ENCODE measurements at places on chromosomes 7 and 10. TPM values are rescaled to one million over a fixed set of nuclear protein-coding genes. Genes with fewer than 3 reads are reported as not detected.

DNA sequence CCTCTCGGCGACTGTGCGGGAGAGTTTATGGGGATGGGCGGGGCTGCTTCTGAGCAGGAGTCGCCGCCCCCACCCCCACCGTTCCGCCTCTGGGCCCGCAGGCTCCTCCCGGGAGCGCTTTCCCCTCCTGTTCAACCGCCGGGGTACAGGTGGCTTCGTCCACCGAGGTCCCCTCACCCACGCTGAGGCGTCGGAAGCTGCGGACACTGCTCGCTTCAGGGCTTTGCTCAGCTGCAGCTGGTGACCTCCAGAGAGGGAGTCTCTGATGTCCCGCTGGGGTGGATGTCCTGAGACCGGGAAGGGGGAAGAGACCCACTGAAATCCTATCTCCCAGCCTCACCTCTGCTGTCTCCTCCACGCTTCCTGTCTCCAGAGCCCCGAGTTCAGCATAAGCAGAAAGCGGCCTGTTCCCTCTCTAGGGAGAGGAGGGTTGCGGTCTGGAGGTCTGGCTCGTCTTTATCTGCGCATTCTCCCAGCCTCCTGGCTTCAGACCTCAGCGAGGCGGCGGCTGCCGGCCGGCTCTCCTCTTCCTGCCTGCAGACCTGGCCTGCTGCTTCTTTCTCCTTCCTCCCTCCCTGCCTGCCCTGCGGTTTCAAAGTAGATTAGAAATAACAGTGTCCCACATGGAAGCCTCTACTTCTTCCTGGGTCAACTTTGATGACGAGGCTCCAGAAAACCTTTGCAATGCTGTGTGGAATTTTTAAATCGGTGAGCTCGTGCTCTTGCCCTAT, 1.8 kb downstream of the CYP2E1 start:
- DNase-seq, result no peak
- no peak overlapping the region for H3K27ac ChIP-seq
- peaks cover 24% of the 10 kb centered on the region for H3K27me3 ChIP-seq

DNA sequence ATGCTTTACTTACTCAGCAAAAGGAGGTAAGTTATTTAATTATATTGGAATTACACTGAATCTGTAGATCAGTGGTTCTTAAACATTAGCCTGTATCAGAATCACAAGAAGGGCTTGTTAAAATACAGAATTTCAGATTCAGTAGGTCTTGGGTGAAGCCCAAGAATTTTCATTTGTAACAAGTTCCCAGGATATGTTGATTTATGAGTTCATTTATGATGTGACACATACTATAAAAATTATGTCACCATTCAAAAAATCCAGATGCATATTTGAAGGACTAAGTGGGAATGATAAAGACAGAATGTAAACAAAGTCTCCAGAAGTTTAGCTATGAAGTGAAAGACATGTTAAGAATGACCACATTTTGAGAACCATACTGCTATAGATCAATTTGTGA, 52.3 kb downstream of the HECTD2 start:
- no peak overlapping the region for H3K4me3 ChIP-seq
- H3K27ac ChIP-seq, result no peak overlapping the region
- no peaks in the 10 kb centered on the region for H3K27me3 ChIP-seq
- H3K4me1 ChIP-seq, result no peaks in the 10 kb centered on the region

DNA sequence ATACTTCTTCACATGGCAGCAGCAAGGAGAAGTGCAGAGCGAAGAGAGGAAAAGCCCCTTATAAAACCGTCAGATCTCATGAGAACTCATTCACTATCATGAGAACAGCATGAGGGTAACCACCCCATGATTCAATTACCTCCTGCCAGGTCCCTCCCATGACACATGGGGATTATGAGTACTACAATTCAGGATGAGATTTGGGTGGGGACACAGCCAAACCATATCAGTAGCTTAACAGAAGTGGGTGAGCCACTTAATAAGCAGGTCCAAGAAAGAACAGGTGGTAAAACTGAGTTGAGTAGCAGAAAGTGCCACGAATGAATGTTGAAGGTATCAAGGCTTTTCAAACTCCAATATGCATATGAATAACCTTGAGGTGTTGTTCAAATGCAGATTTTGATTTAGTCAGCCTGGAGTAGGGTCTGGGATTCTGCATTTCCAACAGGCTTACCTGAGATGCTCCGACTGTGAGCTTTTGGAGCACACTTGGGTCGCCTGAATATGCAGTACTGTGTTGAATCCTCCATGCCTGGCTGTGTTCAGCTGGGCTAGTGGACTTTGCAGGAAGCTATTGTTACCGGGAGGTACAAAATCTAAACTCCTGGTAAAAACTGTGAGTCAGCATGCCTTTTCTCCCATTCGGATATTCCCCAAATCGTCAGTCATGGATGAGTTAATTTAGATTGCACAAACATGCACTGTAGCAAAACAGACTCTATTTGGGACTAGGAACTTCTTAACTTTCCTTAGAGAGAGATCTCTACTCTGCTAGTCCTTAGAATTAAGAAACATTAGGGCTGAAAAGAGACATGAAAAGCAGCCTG, 69.0 kb upstream of the PRKCQ start:
- no peaks in the 10 kb centered on the region for H3K27me3 ChIP-seq
- no peaks in the 10 kb centered on the region for H3K4me1 ChIP-seq
- DNase-seq, result no peak
- H3K4me3 ChIP-seq, result no peak overlapping the region
- no peaks in the 10 kb centered on the region for H3K36me3 ChIP-seq
- H3K27ac ChIP-seq, result no peak overlapping the region

- no peaks in the 10 kb centered on the region for H3K36me3 ChIP-seq
- H3K27me3 ChIP-seq, result no peaks in the 10 kb centered on the region
- DNase-seq, result no peak
- no peaks in the 10 kb centered on the region for H3K4me1 ChIP-seq
Measured at GRCh38 chr10:43808136-43808535, 159.5 kb upstream of the ZNF32 start.

DNA sequence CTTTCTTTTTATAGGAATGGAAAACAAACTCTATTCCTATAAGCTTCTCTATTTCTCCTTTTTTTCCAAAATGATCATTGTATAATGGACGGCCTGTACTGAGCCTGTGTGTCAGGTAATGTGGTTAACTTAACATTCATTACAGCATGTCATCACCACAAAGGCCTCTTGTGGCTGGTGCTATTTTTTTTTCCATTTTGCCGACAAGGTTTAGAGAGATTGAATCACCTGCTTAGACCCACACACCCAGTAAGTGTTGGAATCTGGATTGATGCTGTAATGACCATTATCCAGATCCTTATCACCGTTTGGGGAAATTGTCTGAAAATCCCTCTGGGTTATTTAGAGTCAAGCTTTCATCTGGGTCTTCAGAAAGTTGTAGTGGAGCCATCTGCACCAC, 18.5 kb downstream of the AKR1B15 start:
- no peaks in the 10 kb centered on the region for H3K36me3 ChIP-seq
- DNase-seq, result no peak
- no peak overlapping the region for H3K27ac ChIP-seq
- no peak overlapping the region for H3K4me3 ChIP-seq

The NEURL1 gene
- total RNA-seq, result 0.12 TPM

The ASAH2B gene
- 1.5 TPM for total RNA-seq

The ALOX5 gene
- 16.0 TPM for total RNA-seq

All from right atrium auricular region (tissue), 2 donors.